Breast epithelium (tissue), 4 donors: ENCODE measurements at places on chromosomes 13 and 19. TPM values are rescaled to one million over a fixed set of nuclear protein-coding genes. Genes with fewer than 3 reads are reported as not detected.

Gene ZNF724
- 3.5 TPM for total RNA-seq

Gene MISP
- 2.5 TPM for total RNA-seq

Gene C19orf67
- total RNA-seq = not detected

Gene APC2
- total RNA-seq = 0.16 TPM

Gene MCEMP1
- total RNA-seq = 1.0 TPM
